Umbilical cord (tissue), 2 donors: ENCODE measurements at places on chromosomes 16 and 17.

GRCh38 chr16:85317704-85318103 lies 205.4 kb upstream of the CIBAR2 start:
- no peak for DNase-seq

- peak; percentile 39 for DNase-seq
These were observed 7.6 kb downstream of the ALKBH5 start for GRCh38 chr17:18191236-18191667.

DNA sequence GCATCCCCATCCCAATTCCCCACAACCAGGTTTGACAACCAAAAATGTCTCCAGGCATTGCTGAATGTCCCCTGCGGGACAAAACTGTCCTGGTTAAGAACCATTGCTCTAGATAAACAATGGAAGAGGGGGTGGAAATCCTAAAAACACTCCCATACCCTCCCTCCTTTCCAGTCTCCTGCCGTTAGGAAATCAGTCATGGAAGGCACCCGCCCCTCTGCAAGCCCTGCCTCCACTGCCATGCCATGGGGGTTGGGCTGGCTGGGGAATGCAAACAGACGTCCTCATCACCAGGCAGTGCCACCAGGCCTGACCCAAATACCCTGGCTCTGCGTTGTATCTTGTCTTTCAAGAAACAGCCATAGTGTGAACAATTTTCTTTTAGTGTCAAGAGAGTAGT lies 57.5 kb downstream of the CYTH1 start:
- DNase-seq = no peak

DNA sequence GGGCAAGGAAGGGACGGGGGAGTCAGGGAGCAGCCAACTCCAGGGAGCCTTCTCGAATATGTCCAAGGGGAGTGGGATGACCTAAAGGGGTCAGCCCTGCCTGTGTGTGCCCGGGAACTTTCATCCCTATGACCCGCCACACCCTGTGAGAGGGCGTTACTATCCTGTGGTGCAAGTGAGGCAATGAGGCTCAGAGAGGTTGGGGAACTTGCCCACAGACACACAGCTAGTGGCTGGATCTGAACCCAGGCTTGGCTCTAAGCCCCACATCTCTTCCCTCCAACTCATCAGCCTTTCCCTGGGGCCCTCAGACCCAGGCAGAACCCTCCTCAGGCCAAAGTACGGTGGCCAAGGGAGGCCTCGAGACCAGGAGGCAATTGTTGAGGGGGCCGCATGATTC lies 23.2 kb downstream of the JUP start:
- DNase-seq = no peak

GRCh38 chr17:68868708-68869107 lies 86.5 kb downstream of the ABCA8 start:
- peak; percentile 6 for DNase-seq

- DNase-seq = no peak
These were observed 12.5 kb downstream of the SLC43A2 start for GRCh38 chr17:1616101-1616500.

- DNase-seq = no peak
These were observed 57.9 kb downstream of the PHKB start for GRCh38 chr16:47519037-47519436.

- DNase-seq = no peak
These were observed 8.9 kb upstream of the TENT4B start for GRCh38 chr16:50144211-50144610.

DNA sequence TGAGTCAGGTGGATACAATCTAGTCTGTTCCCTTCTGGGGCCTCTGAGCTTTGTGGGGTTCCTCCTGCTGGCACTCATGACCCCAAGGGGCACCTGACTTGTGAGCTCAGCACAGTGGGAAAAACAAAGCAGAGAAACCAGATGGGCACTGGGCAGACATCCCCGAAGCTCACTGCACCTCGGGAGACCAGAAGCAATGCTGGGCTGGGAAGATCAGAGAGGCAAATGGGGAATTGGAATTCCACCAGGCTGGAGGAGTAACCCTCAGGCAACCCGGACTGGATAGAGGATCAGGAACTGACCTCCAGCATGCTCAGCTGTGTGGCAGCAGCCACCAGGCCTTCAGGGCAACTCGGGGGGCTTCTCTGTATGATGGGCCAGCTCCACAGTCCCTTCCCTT lies 50.3 kb downstream of the ABCC12 start:
- no peak for DNase-seq

DNA sequence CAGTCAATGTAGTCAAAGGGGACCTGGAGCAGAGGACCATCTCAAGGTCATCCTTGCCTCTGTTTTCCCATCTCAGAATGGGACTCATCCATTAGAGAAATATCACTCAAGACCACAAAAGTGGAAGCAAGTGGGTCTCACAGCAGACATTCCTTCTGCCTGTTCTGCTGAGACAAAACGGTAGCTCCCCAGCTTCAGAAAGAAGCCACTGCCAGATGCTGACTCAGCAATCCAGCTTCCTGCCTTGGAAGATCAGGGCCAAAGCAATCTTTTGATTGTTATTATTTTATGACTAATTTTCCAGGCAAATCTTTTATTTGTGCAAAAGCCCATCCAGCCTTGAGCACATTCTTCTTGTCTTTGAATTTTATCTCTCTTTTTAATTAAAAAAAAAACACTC lies 86.8 kb downstream of the CCT6B start:
- no peak for DNase-seq

GRCh38 chr17:7886227-7887037 lies 2.2 kb upstream of the CHD3 start:
- DNase-seq = peak; percentile 60

GRCh38 chr17:19590912-19591551 lies 57.4 kb downstream of the SLC47A1 start:
- DNase-seq = no peak

DNA sequence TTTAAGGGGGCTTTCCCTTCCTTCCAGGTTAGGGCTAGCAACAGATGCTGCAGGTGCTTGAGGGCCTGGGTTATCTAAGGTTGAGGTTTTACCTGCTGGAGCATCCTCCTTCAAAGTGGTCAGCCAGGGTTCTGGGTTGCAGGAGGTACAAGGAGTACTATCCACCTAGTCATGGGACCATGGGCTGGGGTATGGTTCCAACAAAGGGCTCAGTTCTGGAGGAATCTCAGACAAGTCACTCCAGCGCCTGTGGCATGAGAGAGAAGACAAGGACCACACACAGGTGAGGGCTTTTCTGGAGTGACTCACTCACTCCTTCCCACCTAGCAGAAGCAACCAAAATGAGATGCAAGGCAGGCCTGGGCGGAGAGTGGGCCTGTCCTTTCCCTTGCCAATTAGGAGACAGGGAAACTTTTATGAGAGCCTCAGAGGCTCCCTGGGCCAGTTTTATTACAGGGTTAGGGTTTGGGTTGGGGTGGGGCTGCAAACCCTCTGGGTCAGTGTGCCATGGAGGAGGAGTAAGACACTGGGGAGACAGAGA lies 2.2 kb downstream of the MYO19 start:
- no peak for DNase-seq

DNA sequence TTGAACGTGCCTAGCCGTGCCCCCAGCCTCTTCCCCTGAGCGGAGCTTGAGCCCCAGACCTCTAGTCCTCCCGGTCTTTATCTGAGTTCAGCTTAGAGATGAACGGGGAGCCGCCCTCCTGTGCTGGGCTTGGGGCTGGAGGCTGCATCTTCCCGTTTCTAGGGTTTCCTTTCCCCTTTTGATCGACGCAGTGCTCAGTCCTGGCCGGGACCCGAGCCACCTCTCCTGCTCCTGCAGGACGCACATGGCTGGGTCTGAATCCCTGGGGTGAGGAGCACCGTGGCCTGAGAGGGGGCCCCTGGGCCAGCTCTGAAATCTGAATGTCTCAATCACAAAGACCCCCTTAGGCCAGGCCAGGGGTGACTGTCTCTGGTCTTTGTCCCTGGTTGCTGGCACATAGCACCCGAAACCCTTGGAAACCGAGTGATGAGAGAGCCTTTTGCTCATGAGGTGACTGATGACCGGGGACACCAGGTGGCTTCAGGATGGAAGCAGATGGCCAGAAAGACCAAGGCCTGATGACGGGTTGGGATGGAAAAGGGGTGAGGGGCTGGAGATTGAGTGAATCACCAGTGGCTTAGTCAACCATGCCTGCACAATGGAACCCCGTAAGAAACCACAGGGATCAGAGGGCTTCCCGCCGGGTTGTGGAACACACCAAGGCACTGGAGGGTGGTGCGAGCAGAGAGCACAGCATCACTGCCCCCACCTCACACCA lies 724 bp downstream of the GAA start:
- DNase-seq = peak; percentile 50

DNA sequence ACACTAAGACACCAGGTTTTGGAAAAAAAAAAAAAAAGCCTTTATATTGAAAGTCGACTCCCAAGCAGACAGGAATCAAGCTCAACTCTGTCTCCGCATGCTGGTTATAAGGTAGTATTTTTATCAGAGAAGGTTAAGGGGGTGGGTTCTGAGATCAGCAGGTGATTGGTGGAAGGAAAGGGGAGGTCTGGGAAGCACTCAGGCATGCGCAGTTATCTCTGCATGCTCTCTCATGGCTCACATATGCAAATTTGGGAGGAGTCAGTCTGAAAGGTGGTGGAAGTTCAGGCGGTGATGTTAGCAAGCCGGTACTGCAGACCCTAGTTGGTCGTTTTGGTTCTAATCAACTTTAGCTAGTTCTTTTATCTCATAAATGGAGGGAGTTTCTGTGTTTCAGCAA lies 357.6 kb upstream of the C16orf82 start:
- DNase-seq = no peak

GRCh38 chr17:68884888-68885287 lies 70.3 kb downstream of the ABCA8 start:
- no peak for DNase-seq

- DNase-seq = no peak
These were observed 745 bp downstream of the PYY start for GRCh38 chr17:43952724-43953666.

DNA sequence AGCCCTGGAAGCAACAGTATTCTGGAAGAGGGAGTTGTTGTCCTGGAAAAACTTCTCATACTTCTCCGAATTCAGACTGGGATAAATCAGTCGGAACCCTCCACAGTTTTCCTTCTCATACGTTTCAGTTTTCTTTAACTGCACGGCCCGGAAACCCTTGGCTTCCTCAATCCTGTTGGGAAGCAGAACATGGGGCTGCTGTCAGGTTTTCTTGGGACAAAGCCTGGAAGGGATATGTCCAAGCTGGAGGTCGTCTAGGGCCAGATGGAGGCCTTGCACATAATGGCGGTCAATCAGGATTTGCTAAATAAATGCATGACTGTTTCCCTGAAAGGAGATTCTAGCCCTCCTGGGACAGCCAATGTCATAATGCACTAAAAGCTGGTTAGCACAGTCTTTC lies 29.2 kb downstream of the TTLL6 start:
- no peak for DNase-seq

DNA sequence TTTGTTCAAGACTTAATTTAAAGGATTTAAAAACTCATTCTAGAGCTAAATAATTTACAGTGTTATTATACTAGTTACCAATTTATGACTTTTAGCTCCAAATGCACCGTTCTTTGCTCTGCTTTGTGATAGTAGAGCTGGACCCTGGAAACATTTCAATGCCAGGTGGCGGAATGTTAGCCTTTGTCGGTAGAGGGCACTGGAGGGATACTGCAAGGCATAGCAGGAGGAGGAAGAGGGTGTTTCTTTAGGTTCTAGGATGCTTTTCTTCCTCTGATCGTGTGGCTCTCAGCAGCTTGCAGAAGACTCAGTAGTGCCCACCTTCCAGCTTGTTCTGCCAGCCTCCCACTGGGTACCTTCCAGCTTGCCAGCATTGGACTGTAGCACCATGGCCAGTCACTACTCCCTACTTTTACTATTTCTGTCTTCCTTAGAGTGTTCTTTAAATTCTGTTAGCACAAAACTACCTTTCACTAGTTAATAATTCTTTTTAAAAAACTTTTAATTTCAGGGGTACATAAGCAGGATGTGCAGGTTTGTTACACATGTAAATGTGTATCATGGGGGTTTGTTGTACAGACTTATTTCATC lies 325.3 kb downstream of the UTP18 start:
- DNase-seq = no peak

- no peak for DNase-seq
These were observed 17.3 kb downstream of the ATP6V0D1 start for GRCh38 chr16:67463691-67464090.

- no peak for DNase-seq
These were observed 22.3 kb downstream of the TCF25 start for GRCh38 chr16:89895482-89896250.

- DNase-seq = no peak
These were observed 4.3 kb downstream of the MPO start for GRCh38 chr17:58276423-58276822.

DNA sequence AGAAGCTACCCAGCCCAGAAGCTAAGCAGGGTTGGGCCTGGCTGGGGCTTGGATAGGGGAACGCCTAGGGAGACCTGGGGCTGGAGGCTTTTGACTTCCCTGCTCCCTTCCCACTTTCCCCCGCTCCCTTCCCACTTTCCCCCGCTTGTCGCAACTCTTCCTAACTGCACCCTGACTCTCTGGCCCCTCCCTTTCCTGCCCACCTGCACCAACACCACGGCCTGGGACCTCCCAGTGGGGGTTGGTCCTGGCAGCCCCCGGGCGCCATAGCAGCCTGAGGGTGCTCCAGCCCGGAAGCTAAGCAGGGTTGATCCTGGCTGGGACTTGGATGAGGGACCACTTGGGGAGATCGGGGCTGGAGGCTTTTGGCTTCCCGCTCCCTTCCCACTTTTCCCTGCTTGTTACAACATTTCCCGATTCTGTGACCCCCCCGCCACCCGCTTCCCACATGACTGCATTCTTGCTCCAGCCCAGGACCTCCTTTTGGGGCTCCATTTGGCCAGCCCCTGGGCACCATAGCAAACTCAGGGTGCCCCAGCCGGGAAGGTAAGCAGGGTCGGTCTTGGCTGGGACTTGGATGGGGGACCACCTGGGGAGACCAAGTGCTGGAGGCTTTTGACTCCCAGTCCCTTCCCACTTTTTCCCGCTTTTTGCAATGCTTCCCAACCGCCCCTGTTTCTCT lies 2287.0 kb downstream of the TP53TG3F start:
- DNase-seq = no peak

GRCh38 chr16:28930652-28931051 lies 1.1 kb upstream of the CD19 start:
- DNase-seq = no peak

DNA sequence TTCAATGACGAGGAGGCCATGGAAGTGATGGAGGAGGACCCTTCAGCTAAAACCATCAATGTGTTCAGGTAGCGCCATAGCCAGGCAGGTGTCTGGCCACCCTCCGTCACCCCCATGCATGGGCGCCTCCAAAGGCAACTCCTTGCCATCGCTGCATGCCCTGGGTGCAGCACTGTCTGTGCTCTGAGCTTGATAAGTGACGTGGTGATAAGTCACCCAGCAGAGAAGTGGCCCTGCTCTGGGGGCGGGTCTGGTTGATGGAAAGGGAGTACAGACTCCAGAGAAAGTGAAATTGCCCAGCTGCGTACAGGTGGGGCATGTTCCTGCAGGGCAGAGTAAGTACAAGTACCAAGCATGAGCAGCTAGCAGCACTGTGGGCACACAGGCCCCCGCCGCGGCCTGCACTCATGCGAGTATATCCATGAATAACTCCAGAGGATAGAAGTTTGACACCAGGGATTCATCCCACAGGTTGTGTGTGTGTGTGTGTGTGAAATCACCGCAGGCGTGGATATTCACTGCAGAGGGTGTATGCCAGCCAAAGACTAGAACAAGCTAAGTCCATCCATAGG lies 13.1 kb downstream of the DNAI2 start:
- DNase-seq = no peak

GRCh38 chr17:55708175-55708974 lies 14.3 kb downstream of the TMEM100 start:
- peak; percentile 71 for DNase-seq

- DNase-seq = no peak
These were observed 9.7 kb downstream of the SPNS3 start for GRCh38 chr17:4443476-4443875.
